Left lung (tissue), 14 donors: ENCODE measurements at places on chromosomes 6 and 20. TPM values are rescaled to one million over a fixed set of nuclear protein-coding genes. Genes with fewer than 3 reads are reported as not detected.

GRCh38 chr6:127343809-127344659 lies 625 bp upstream of the ECHDC1 start:
- H3K27ac ChIP-seq = peak overlapping the region; percentile 87
- H3K36me3 ChIP-seq = no peaks in the 10 kb centered on the region
- DNase-seq = peak; percentile 35
- no peaks in the 10 kb centered on the region for H3K27me3 ChIP-seq

CDH26 gene
- total RNA-seq = 7.3 TPM

DNA sequence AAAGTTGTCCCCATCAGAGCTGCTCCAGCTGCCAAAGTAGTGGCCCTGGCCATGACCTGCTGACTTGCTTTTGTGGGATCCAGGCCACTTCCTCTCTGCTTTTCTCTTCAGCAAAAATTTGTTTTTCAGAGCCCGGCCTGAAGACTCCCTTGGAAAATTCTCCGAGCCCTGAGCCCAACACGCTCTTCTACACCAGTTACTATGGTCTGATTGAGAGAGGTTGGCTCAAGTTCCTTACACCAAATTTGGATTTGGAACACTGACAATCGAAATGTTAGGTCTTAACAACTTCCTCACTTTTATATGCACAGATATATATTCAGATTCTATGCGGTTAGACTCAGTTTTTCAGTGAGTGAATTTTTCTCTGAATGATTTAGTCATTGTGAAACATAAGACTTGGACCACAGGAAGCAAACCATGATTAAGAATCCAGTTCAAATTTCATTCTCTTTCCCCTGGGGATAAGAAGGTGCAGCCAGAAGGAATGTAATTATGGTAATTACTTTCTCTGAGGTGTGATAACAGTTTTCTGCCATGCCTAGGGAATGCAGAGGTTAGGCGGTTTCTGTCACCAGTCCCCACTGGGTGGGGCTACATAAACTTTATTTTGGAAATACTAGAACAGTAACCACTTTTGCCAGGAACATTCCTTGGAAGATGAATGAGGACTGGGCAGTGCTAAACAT lies 365.2 kb downstream of the SYNE1 start:
- no peaks in the 10 kb centered on the region for H3K27me3 ChIP-seq
- DNase-seq = no peak
- H3K4me3 ChIP-seq = no peak overlapping the region
- H3K27ac ChIP-seq = peak overlapping the region; percentile 45
- H3K36me3 ChIP-seq = no peaks in the 10 kb centered on the region

- no peak for DNase-seq
- no peak overlapping the region for H3K4me3 ChIP-seq
- H3K36me3 ChIP-seq = no peaks in the 10 kb centered on the region
- peaks cover 38% of the 10 kb centered on the region for H3K4me1 ChIP-seq
- H3K27me3 ChIP-seq = no peaks in the 10 kb centered on the region
Observed at GRCh38 chr20:4959592-4959991, 41.7 kb downstream of the SLC23A2 start.

GRCh38 chr6:40803897-40804702 lies 216.9 kb upstream of the LRFN2 start:
- no peak overlapping the region for H3K4me3 ChIP-seq
- no peak overlapping the region for H3K27ac ChIP-seq
- no peaks in the 10 kb centered on the region for H3K4me1 ChIP-seq
- no peak for DNase-seq

DNA sequence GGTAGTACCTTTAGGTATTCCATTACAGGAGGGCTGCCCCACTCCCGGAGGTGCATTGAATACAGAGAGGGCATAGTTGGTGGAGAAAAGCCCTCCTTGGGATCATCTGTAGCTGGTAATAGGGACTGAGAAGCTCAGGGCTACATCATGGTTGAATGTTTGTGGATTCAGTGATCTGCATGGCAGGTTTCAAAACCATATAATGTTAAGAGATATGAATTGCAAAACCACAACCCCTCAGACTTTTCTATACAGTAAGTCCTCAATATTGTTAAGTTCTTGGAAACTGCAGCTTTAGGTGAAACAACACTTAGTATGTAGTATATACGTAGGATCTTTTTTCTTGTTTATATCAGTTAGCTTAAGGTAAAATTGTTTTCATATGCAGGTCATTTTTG lies 11.3 kb downstream of the TULP4 start:
- no peak for DNase-seq
- H3K4me1 ChIP-seq = peaks cover 18% of the 10 kb centered on the region
- no peaks in the 10 kb centered on the region for H3K36me3 ChIP-seq
- no peak overlapping the region for H3K27ac ChIP-seq
- no peak overlapping the region for H3K4me3 ChIP-seq
- no peaks in the 10 kb centered on the region for H3K27me3 ChIP-seq

DNA sequence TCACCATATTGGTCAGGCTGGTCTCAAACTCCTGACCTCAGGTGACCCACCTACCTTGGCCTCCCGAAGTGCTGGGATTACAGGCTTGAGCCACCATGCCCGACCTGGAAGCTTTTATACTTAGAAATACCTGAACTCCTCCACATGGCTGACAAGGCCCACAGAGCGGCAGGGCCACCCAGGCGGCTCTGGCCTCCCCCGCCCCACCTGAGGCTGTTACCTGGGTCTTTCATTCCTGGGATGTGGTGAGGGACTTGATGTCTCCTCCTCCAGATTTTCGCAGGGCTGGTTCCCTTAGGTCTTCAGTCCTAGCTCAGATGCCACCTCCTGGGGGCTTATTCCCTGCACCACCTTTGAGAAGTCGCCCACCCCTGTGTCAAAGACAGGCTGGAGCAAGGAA lies 152.1 kb downstream of the LY86 start:
- H3K4me1 ChIP-seq = no peaks in the 10 kb centered on the region
- no peak overlapping the region for H3K4me3 ChIP-seq
- no peak for DNase-seq
- H3K36me3 ChIP-seq = no peaks in the 10 kb centered on the region
- no peaks in the 10 kb centered on the region for H3K27me3 ChIP-seq

- no peaks in the 10 kb centered on the region for H3K27me3 ChIP-seq
- H3K4me3 ChIP-seq = no peak overlapping the region
- no peaks in the 10 kb centered on the region for H3K4me1 ChIP-seq
- H3K36me3 ChIP-seq = no peaks in the 10 kb centered on the region
- DNase-seq = no peak
Observed at GRCh38 chr20:25553819-25554296, 31.5 kb downstream of the NINL start.

SLC35B2 gene
- 50.0 TPM for total RNA-seq

DSP gene
- total RNA-seq = 15.1 TPM

DNA sequence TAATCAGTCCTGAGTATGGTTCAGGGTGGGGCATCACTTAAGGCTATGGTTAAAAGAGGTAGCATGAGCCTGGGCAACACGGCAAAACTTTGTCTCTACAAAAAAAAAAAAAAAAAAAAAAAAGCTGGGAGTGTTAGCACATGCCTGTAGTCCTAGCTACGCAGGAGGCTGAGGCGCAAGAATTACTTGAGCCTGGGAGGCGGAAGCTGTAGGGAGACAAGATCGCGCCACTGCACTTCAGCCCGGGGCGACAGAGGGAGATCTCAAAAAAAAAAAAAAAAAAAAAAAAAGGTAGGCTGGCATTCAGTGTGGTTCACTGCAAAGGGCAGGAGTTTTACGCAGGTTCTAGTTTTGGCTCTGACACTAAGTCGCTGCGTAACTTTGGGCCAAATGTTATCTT lies 15.1 kb downstream of the ELOVL2 start:
- H3K4me3 ChIP-seq = no peak overlapping the region
- DNase-seq = no peak
- peaks cover 18% of the 10 kb centered on the region for H3K27me3 ChIP-seq
- no peaks in the 10 kb centered on the region for H3K36me3 ChIP-seq
- H3K27ac ChIP-seq = no peak overlapping the region

- H3K36me3 ChIP-seq = no peaks in the 10 kb centered on the region
- H3K27me3 ChIP-seq = peaks cover 4% of the 10 kb centered on the region
- peaks cover 4% of the 10 kb centered on the region for H3K4me1 ChIP-seq
- DNase-seq = no peak
- peak overlapping the region; percentile 56 for H3K4me3 ChIP-seq
Observed at GRCh38 chr6:19838442-19839236, 1.5 kb downstream of the ID4 start.

BPI gene
- total RNA-seq = 0.35 TPM

- no peak for DNase-seq
- H3K4me1 ChIP-seq = peaks cover 1% of the 10 kb centered on the region
- H3K4me3 ChIP-seq = no peak overlapping the region
- H3K36me3 ChIP-seq = no peaks in the 10 kb centered on the region
Observed at GRCh38 chr6:7426447-7427169, 37.0 kb downstream of the RIOK1 start.

DNA sequence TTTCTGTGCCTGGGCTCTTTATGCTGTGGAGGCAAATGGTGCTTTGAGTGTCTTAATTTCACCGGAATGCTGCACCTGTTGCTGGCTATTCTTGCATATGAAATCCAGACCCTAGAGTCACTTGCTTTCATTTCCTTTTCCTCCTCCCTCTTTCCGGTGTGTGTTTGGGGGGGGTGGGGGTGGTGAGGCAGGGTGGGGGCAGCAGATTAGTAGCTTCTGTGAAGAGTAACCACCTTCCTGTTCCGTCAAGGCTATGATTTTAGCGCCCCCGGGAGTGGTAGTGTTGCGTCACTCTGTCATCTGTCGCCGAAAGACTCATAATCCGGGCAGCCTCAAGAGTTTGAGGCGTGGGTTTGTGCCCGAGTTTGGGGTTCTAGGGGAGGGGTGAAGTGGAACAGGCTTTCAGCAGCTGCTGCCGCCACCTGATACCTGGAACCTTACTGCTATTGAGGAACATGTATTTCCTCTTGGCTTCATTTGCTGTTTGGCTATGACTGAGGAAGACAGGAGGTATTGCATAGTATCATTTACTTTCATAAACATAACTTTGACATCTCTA lies 49.1 kb downstream of the UTRN start:
- H3K4me3 ChIP-seq = no peak overlapping the region
- no peaks in the 10 kb centered on the region for H3K36me3 ChIP-seq
- no peaks in the 10 kb centered on the region for H3K27me3 ChIP-seq
- no peak for DNase-seq
- peaks cover 7% of the 10 kb centered on the region for H3K4me1 ChIP-seq
- no peak overlapping the region for H3K27ac ChIP-seq

OR12D2 gene
- not detected for total RNA-seq

NKAPL gene
- total RNA-seq = 1.0 TPM

DNA sequence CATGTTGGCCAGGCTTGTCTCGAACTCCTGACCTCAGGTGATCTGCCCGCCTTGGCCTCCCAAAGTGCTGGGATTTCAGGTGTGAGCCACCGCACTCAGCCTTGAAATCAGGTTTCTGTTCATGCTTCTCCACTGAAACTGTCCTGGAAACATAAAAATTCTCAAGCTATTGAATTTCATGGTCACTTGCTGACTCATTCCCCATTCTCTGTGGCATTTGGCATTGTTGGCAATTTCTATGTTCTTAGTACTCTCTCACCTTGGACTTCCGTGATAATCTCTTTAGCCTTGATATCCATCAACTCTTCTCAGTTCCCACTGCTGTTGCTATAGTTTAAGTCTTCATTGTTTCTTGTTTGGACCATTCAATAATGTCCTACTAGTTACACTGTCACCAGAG lies 6.2 kb downstream of the SEL1L2 start:
- H3K36me3 ChIP-seq = no peaks in the 10 kb centered on the region
- no peak overlapping the region for H3K4me3 ChIP-seq

GRCh38 chr6:25898289-25898977 lies 24.4 kb upstream of the SLC17A3 start:
- H3K36me3 ChIP-seq = no peaks in the 10 kb centered on the region
- DNase-seq = no peak
- H3K4me3 ChIP-seq = no peak overlapping the region
- H3K27ac ChIP-seq = no peak overlapping the region
- no peaks in the 10 kb centered on the region for H3K4me1 ChIP-seq
- H3K27me3 ChIP-seq = no peaks in the 10 kb centered on the region

GRCh38 chr20:48951646-48952045 lies 30.1 kb downstream of the ARFGEF2 start:
- no peaks in the 10 kb centered on the region for H3K4me1 ChIP-seq
- H3K27me3 ChIP-seq = no peaks in the 10 kb centered on the region
- H3K36me3 ChIP-seq = peaks cover 95% of the 10 kb centered on the region
- no peak overlapping the region for H3K27ac ChIP-seq
- no peak for DNase-seq

GRCh38 chr20:31678389-31679356 lies 41.0 kb downstream of the COX4I2 start:
- no peak overlapping the region for H3K27ac ChIP-seq
- DNase-seq = no peak
- peaks cover 43% of the 10 kb centered on the region for H3K36me3 ChIP-seq
- no peaks in the 10 kb centered on the region for H3K27me3 ChIP-seq
- H3K4me1 ChIP-seq = peaks cover 36% of the 10 kb centered on the region
- no peak overlapping the region for H3K4me3 ChIP-seq

GRCh38 chr6:15921243-15921642 lies 207.6 kb upstream of the MYLIP start:
- no peak for DNase-seq
- no peak overlapping the region for H3K27ac ChIP-seq
- H3K27me3 ChIP-seq = no peaks in the 10 kb centered on the region

DNA sequence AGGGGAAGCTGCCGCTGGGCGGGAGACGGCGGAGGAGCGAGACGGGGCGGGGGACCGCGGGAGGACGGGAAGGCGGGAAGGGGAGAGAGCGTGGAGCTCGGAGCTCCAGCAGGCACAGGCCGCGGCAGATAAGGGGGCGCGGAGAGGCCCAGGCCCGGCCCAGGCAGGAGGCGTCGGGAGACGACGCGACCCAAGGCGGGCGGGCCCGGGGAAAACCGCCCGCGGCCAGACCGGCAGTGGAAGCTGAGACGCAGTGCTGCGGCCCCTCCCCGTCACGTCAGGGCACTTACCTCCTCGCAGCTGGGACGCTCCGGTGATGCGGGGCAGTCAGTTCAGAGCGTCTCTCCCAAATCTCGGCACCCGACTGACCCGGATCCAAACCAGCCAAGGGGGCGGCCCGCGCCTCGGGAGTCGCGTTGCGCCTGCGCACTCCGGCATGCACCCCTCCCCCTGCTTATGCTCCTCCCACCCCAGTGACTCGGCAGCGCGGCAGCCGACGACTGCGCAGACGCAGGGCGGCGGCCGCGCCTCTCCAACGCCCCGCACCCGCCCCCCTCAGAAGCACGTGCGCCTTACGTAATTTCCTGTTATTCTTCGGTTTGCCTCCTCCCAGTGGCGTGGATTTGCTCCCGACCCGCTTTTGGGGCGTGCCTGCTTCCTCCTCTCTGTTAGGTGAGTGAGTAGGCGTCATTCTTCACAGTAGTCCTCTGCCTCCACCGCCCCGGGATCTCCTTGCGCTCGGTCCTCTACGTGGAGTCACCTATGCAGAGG lies at the start of gene OSER1:
TSS of gene OSER1 (minus strand) at position 366 of the 771 bp plus-strand sequence. CDS start 3,814 bp downstream, outside the sequence.
- peak within 1 kb of the TSS; percentile 98 for H3K4me3 ChIP-seq
- peak within 1 kb of the TSS; percentile 97 for H3K27ac ChIP-seq
- no peaks in the 10 kb centered on the region for H3K36me3 ChIP-seq
- peak; percentile 97 for DNase-seq
- no peaks in the 10 kb centered on the region for H3K27me3 ChIP-seq
- H3K4me1 ChIP-seq = peaks cover 61% of the 10 kb centered on the region

PABPC1L gene
- 41.2 TPM for total RNA-seq

DNA sequence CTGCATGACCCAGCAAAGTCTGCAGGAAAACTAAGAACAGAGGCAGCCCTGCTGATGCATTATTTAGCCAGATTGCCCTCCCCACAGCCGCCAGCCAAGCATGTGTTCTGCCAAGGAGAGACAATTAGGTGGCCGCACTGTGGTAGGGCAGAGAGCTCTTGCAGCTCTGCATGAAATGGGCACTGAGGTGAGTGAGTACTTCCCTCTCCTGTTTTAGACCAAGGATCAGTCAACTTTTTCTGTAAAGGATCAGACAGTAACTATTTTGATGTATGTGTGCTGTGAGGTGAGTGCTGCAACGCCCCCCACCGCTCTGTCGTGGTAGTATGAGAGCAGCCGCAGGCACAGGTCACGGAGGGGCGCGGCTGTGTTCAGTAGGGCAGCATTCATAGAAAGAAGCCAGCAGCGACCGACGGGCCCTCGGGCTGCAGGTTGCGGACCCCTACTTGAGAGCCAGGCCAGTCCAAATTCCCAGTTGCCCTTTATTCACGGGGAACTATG lies 23.8 kb upstream of the FAM50B start:
- peaks cover 11% of the 10 kb centered on the region for H3K4me1 ChIP-seq
- peak overlapping the region; percentile 90 for H3K27ac ChIP-seq
- H3K27me3 ChIP-seq = no peaks in the 10 kb centered on the region
